Ovary (tissue), 10 donors: ENCODE measurements at places on chromosomes 1 and 21. TPM values are rescaled to one million over a fixed set of nuclear protein-coding genes. Genes with fewer than 3 reads are reported as not detected.

Gene FAM72C
- 0.23 TPM for polyA plus RNA-seq

DNA sequence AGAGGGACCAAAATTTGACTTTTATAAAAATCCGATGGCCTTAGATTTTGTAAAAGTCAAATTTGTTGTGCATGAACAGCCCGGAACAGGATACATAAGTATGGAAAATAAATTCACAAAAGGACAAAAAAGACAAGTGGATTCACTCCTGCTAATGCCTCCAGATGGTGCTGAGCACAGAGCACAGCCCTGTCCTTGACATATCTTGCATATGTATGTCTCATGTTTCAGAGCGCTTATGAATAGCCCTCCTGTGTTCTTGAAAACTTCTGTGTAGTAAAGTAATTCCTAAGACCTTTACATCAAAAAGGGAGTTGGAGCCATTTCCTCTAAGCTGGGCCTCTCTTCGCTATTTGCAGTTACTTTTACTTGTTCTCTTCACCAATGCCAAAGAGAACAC lies 110.7 kb upstream of the RAB3GAP2 start:
- no peak for DNase-seq
- no peak overlapping the region for H3K4me3 ChIP-seq
- H3K36me3 ChIP-seq, result no peaks in the 10 kb centered on the region
- no peaks in the 10 kb centered on the region for H3K27me3 ChIP-seq
- no peak overlapping the region for H3K27ac ChIP-seq
- no peaks in the 10 kb centered on the region for H3K4me1 ChIP-seq

DNA sequence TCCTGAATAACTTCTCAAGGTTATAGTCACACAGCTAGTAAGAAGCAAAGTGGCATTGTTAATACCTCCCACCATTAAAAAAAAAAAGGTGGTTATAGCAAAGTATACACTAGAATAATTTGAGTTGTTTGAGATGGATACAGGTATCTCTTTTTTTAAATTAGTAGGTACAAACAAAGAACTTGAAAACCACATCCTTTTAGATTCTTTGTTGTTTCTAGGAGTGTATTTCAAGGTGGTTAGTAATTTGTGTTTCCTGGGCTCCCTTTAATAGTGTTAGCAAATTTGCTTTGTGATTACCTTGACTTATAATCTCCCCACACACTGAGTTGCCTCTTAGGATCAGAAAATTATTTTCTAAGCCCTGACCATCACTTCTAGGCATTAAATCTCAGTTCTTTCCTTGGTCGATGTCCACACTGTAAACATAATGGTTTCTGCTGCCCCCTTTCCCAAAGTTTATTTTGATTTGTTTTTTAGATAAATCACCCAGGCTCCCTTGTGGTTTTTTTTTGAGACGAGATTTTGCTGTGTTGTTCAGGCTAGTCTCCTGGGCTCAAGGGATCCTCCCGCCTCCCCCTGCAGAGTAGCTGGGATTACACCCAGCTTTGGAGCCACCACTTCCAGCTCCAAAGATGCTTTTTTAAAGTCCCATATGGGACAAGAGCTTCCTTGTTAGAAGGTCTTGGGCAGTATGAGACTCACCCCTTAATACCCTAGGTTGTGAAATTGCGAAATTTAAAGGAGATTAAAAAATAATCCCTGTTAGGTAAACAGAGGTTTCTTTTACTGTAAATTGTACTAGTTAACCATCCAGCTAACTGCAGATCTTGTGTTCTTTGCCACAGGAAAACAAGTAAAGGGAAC lies 6.2 kb downstream of the AKIRIN1 start:
- no peak for DNase-seq
- H3K27ac ChIP-seq, result no peak overlapping the region
- no peaks in the 10 kb centered on the region for H3K36me3 ChIP-seq
- H3K27me3 ChIP-seq, result no peaks in the 10 kb centered on the region
- peaks cover 5% of the 10 kb centered on the region for H3K4me1 ChIP-seq
- no peak overlapping the region for H3K4me3 ChIP-seq

DNA sequence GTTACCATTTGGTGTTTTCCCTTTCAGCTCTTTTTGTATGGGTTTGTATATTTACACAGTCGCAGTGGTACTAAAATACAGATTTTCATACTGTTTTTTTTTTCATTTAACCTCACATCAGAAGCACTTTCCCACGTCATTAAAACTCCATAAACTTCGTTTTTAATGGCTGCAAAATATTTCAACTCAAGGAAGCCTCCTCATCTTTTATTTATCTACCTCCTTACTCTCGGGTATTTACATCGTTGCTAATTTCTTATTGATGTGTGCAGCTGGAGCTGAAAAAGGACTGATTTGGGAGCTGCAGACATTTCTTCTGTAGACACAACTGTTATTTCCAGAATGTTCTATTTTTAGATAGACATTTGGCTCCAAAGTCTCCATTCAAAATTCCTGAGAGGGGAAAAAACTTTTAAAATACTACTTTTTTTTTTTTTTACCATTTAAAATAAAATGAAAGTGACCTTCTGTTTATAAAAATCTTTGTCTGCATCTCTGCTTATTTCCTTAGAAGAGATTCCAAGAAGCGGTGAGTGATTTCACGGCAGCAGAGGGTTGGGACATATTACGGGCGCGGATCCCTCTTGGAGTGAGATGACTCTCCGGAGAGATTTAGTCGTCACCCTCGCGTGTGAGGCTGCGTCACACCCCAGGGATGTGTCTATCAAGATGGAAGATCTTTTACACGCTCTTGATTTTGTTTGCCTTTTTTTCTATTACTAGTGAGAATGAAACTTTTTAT lies 10.1 kb downstream of the RUNX3 start:
- no peaks in the 10 kb centered on the region for H3K27me3 ChIP-seq
- no peak for DNase-seq
- H3K36me3 ChIP-seq, result no peaks in the 10 kb centered on the region
- H3K4me3 ChIP-seq, result no peak overlapping the region
- no peaks in the 10 kb centered on the region for H3K4me1 ChIP-seq
- H3K27ac ChIP-seq, result no peak overlapping the region

- no peak overlapping the region for H3K27ac ChIP-seq
- no peak for DNase-seq
- no peaks in the 10 kb centered on the region for H3K36me3 ChIP-seq
- H3K4me1 ChIP-seq, result no peaks in the 10 kb centered on the region
- no peak overlapping the region for H3K4me3 ChIP-seq
Measured at GRCh38 chr1:6420454-6421042, 829 bp upstream of the HES2 start.

Gene ACADM
- polyA plus RNA-seq, result 40.7 TPM

GRCh38 chr1:115445090-115445489 lies 107.0 kb upstream of the NGF start:
- no peaks in the 10 kb centered on the region for H3K4me1 ChIP-seq
- H3K4me3 ChIP-seq, result no peak overlapping the region
- no peaks in the 10 kb centered on the region for H3K36me3 ChIP-seq
- no peak for DNase-seq
- no peaks in the 10 kb centered on the region for H3K27me3 ChIP-seq
- no peak overlapping the region for H3K27ac ChIP-seq

Gene SEMA4A
- polyA plus RNA-seq, result 2.1 TPM

Gene PLPPR4
- polyA plus RNA-seq, result 0.05 TPM

Gene CA14
- 0.58 TPM for polyA plus RNA-seq

Gene FAM177B
- polyA plus RNA-seq, result 0.55 TPM
